ENCODE measurements at places on chromosomes 1 and 21.

- DNase-seq: peak; percentile 6
These were observed 95.7 kb upstream of the NR5A2 start for GRCh38 chr1:199931666-199932377.

DNA sequence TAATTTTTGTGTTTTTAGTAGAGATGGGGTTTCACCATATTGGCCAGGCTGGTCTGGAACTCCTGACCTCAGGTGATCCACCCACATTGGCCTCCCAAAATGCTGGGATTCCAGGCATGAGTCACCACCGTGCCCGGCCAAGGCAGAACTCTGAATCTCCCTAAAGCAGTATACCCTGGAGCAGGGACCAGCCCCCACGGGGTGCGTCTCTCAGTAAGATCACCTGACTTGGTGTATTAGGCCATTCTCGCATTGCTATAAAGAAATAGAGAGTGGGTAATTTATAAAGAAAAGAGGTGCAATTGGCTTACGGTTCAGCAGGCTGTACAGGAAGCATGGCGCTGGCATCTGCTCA lies 14.2 kb downstream of the DFFB start:
- DNase-seq: no peak

DNA sequence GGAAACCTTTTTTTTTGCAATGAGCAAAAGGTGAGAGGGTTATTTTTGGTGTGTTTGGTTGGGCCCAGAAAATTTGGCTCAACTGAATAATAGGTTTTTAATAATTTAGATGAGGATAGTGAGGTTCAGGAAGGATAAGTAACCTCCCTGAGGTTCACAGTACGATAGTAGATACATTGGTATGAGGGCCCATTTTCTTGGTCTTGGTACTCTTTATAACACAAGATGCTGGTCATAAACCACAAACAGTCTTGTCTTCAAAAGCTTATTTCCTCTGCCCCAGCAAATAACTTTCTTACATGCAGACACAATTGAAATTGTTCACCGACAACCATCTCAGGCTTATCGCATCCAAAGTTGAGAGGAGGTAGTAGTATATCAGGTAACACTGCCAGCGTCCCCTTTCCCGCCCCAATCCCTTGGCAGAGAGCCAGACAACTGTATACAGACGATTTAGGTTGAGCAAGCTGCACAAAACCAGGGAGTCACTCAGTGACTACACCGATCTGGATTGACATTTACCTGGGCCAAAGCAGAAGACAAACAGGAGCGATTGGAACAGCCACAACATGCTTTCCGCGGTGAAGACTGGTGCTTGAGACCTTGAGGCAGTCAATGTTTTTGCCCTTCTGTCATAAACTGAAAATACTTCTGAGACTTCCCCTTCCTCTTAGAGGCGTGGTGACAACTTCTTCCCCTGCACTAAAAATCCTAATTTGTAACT lies at the start of gene SLAMF6:
Gene SLAMF6 (minus strand): TSS at position 634 of the 724 bp plus-strand sequence. CDS start 63 bp downstream, at position 571.
- DNase-seq: no peak

- DNase-seq: peak; percentile 73
These were observed at the start of gene CASZ1 for GRCh38 chr1:10796029-10796944. Gene CASZ1 (minus strand): TSS chr1:10796646. CDS start chr1:10693889, 102,757 bp downstream.

- DNase-seq: no peak
These were observed 305.0 kb downstream of the HLX start for GRCh38 chr1:221184131-221184794.

DNA sequence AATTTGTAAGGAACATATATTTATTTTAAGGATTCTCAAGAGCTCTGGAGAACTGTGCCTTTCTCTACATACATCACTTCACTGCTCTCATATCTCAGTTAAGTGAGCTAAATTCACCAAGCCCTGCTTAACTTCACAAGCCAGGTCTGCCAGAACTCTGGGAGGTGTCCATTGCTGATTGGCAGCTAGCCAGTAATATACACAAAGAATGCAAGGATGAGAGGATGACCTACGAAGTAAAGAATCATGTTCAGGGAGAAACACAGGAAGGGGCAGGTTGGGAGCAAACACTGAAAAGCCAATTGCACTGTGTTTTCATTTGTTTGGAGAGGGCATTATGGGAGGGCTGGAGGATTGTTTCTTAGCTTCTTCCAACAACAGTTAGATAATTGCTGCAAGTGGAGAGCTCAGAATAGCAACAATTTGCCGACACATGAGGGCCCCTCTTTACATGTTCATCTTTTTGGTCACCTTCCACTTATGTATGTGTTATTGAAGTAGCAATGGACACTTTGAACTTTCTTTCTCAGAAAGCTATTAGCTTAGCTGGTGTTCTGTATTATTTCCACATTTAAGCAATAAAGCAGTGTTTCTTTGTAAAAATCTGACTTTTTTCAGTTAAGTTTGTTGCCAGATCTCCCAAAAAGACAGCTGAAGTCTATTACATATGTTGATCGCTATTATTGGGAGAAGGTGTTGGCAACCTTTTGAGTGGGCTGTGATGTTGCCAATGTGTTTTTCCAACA lies 254.8 kb downstream of the LTN1 start:
- peak; percentile 2 for DNase-seq

DNA sequence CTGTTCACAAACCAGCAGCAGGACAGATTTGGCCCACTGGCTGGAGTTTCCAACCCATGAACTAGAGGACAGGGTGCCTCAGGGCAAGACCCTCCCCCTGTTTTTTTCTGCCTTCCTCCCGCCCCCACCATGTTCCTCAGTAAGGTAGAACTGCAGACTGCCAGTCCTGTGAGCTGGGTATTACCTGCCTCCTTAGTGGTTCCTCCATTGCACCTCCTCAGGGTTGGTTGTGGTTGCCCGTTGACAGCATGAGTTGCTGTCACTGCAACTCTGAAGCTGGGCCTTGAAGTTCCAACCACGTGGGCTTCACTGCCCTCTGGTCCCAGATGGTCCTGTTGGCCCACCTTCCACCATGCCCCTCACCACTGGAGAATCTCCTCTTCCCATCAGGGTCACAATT lies 28.8 kb downstream of the TENT5C start:
- DNase-seq: no peak

GRCh38 chr1:160428655-160429054 lies 28.3 kb downstream of the VANGL2 start:
- peak; percentile 22 for DNase-seq

DNA sequence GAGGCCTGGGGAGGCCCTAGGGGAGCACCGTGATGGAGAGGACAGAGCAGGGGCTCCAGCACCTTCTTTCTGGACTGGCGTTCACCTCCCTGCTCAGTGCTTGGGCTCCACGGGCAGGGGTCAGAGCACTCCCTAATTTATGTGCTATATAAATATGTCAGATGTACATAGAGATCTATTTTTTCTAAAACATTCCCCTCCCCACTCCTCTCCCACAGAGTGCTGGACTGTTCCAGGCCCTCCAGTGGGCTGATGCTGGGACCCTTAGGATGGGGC lies 5.2 kb downstream of the ELF3 start:
- DNase-seq: no peak

GRCh38 chr21:36059823-36060158 lies 535 bp downstream of the SETD4 start:
- no peak for DNase-seq

DNA sequence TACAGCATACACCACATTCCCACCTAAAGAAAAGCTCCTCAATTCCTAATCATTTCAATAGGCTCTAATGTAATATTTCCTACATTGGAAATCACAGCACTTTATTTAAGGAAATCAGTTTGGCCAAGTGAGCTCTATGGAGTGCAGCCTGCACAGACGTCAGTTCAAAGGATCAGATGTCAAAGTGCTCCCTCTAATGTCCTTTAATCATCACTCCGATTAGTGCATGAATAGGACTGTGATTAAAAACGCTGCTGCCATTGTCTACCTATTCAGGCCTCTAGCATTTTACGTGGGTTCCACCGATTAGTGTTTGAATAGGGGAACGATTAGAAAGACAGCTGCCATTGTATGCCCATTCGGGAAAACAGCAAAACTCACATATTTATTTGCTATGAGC lies 50.2 kb downstream of the DPYD start:
- DNase-seq: no peak

DNA sequence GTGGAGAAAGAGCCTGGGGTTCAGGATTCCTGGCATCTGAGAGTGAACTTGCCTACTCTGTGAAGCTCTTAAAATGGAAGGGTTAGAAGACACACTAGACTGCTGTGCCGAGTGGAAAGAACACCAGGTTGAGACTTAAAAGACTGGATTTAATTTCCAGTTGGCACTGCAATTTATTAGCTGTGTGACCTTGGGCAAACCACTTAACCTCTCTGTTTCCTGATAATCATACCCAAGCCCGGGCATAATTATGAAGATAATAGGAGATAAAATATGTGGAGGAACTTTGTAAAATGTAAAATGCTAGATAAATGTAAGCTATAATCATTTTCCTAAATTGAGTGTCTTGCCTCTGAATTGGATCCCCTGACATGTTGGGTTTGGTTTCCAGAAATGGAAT lies 4.7 kb upstream of the LHX4 start:
- DNase-seq: no peak

DNA sequence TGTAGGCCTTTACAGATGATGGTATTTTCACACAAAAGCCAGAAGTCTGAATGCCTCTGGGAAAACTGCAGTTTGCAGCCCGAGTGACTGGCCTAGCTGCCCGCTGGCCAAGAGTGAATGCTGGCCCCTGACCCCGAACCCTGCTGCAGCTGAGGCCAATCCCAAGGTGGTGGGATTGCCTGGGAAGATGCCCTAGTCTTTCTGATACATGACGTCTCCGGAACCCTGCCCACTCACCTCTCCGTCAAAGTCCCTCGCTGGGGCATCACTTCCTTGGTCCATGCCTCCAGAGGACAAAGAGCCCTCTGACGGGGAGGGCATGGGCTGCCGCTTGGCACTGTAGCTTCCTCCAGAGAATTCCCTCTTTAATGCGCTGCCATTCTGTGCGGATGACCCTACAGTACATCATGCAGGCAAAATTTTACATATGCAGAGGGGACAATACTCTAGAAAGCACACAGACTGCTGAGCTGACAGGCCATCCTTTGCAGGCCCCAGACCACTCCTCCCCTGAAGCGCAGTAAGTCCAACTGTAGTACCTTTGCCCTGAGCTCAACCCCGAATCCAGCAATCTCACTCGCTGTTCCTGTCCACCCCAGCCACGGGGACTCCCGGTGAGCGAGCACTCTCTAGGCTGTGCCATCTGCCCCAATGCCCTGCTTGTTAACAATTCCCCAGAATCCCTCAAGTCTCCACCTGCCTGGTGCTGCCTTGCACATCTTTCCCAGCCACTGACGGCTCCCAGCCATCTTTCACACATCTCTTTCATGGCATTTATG lies 54.7 kb downstream of the COQ8A start:
- DNase-seq: no peak

GRCh38 chr1:212559929-212560328 lies 48.6 kb upstream of the ATF3 start:
- DNase-seq: no peak

- DNase-seq: no peak
These were observed 34.8 kb downstream of the CRYAA start for GRCh38 chr21:43203591-43203990.
